GM03348 (cell line): ENCODE measurements at places on chromosomes 3 and 15.

- no peak for DNase-seq
These were observed 521.3 kb downstream of the TUSC7 start for GRCh38 chr3:117230924-117231323.

GRCh38 chr3:186129206-186129605, 20.3 kb upstream of the ETV5 start:
- no peak for DNase-seq

DNA sequence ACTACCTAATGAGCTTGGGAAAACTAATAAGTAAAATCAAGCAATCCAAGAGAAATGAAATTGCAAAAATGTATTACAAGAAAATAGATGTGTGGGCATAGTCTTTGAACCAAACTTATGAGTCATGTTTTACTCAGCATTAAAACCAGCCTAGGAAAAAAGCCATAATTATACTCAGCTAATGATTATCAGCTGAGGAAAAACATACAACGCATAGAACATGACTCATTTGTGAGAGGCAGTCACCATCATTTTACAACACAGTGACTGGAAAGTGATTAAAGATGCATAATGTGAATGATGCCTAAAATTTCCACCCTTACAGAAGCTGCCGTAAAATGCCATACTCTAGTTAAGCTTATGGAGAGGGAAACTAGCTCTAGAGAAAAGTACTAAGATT, 238.0 kb upstream of the EOMES start:
- peak; percentile 47 for DNase-seq

GRCh38 chr15:42591238-42591934, 16.0 kb downstream of the STARD9 start:
- DNase-seq: peak; percentile 73

DNA sequence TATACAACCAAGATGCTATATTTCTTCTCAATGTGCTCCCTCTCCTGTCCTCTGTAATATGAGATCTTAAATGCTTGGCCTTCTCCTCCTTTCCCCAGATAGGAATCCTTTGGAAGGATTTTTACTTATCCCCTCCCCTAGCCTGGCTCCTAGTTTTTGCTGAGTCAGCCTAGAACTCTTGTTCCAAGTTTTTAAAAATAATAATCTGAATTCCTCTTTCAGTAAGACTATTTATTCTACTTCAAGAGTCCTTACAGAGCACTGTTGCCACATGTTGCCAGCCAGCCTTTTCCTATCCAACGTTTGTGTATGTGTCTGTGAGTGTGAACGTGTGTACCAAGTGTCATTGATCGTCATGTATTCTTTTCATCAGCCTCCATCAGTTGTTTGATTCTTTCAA, 11.0 kb upstream of the KCNMB2 start:
- peak; percentile 8 for DNase-seq

DNA sequence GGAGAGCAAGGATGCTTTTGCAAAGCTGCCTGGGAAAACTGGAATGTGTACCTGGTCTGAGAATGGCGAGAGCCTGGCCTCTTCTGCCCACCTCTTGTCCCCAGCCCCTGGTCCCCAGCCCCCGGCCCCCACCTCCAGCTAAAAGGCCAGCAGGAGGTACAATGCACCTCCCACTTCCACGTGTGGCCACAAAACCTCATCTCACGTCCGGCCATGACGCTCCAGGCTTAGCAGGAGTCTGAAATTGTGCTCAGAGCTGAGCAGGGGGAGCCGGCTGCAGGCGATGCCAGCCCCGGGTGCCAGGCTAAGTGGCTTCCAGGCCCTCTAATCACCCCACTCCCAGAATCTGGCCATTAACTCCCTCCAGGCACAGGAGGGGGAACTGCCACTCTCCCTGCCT, 83.1 kb upstream of the PRR20G start:
- DNase-seq: no peak

DNA sequence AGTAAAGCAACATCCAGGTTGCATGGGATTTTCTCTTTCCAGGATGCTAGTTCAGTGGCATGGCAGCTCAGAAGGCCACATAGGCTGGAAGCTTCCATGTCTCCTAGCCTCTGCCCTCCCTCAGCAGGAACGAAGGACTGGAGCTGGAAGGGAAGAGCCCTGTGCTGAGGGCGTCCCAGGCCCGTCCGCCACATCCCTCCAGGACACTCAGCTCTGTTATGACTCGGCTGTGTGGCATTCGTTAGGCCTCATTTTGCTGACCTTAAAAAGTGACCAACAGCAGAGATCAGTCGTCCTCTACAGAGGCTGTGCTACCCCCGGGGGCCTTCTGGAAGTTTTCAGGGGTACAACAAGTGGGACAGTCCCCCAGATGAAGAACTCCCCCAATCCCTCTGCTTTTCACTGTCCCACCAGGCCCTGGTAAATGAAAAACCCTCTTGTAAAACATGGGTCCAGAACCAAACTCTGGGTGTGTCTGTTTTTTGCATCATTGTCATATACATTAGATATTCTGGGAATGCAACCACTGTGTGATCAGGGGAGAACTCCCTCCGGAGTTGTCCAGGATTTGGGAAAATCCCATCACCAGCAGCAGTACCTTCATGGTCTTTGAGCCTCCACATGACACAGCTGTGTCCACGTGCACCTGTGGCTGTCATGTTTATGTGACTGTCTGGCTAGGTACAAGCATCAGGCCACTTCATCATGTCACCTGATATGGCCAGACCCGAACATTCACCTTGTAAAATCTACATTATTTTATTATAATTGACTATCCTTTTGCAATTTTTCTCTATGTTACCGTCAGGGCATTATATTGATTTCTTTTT, 149.9 kb downstream of the OR4M2 start:
- no peak for DNase-seq

GRCh38 chr3:11567516-11568467, 75.9 kb downstream of the VGLL4 start:
- DNase-seq: peak; percentile 86

GRCh38 chr3:171851660-171852058, 8.5 kb downstream of the TMEM212 start:
- no peak for DNase-seq

GRCh38 chr15:69154078-69154477, 6.4 kb upstream of the GLCE start:
- no peak for DNase-seq

- no peak for DNase-seq
These were observed 1.7 kb downstream of the SLC25A20 start for GRCh38 chr3:48896936-48897335.

GRCh38 chr3:52507359-52507758, 12.2 kb downstream of the STAB1 start:
- no peak for DNase-seq

GRCh38 chr15:29750754-29751153, 71.5 kb downstream of the TJP1 start:
- DNase-seq: peak; percentile 31

GRCh38 chr15:101022306-101022705, 103.1 kb downstream of the LRRK1 start:
- no peak for DNase-seq

DNA sequence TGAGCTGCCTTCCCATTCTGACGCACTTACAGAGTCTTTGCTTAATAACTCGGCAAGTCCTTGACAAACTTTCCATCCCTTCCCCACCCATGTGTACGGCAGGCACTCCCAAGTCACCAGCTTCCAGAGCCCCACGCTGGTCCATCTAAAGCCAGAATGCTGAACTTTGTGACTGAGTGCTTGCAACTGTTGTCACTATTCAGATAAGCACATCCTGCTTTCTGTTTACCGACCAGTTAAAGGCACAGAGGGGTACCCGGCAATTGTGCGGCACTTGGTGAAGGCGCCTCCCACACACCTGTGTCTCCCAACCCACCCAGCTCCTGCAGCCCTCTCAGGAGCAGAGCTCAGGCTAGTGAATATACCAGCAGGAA, 430.6 kb downstream of the FOXP1 start:
- DNase-seq: no peak

- no peak for DNase-seq
These were observed 751.6 kb downstream of the SI start for GRCh38 chr3:164326714-164327113.

- no peak for DNase-seq
These were observed 286.1 kb upstream of the TBL1XR1 start for GRCh38 chr3:177483182-177483967.

- no peak for DNase-seq
These were observed 63.4 kb downstream of the OPA1 start for GRCh38 chr3:193656445-193656844.
